GM23338 (cell line): ENCODE measurements at places on chromosomes 11 and 22. TPM values are rescaled to one million over a fixed set of nuclear protein-coding genes. Genes with fewer than 3 reads are reported as not detected.

GRCh38 chr11:120486138-120486537, 25.4 kb upstream of the GRIK4 start:
- no peak for DNase-seq

GRAMD4 gene
- 19.7 and 81.8 TPM in 2 replicates for total RNA-seq

- no peak for DNase-seq
Measured at GRCh38 chr11:20000022-20000350, 160.3 kb downstream of the DBX1 start.

ACTN3 gene
- total RNA-seq = 3.8 and 6.3 TPM in 2 replicates

TREH gene
- not detected in 2 replicates for total RNA-seq

DNA sequence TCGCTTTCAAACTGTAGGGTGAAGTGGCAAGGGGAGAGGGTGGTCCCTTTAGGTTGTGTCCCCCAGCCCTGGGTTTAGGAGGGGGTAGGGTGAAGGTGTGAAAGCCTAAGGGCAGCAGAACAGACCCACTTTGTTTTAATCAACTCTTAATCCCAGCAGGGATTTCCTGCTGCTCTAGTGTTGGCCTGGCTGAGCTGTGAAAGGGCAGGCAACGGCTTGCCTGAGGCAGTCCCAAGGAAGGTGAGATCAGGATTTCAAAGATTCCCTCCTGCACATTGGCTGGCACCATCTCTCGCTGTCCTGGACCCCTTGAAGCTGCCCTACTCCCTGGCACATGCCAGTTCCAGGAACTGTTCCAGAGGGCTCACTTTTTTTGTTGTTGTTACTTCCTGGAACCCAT, 221.3 kb downstream of the INSC start:
- DNase-seq = peak; percentile 25

DNA sequence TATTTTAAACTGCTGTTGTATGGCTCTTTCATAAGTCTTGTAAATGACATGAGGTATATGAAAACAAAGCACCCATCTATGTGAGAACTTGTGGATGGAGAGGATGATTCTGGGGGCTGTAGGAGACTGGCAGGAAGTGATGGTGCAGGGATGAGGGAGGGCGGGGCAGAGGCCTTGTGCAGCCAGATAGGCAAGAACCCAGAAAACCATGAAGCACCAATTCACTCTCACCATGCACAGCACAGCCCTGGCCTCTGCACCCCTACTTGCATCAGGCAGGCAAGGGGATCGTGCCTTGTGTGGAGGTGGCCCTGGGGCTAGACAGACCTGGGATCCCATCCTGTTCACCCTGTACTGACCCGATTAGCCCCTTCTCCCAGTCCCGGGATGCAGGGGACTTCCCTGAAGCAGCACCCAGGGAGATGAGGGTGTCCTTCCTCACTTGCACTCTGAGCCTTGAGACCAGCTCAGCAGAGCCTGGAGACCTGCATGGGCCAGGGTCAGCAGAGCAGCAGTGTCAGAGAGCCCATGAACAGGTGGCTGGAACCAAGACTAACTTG, 85.5 kb downstream of the MORC2 start:
- DNase-seq = no peak
